Activated CD4-positive, alpha-beta memory T cell treated with anti-CD3 and anti-CD28 coated beads for 36 hours (primary cell): ENCODE measurements at places on chromosomes 7 and 10. TPM values are rescaled to one million over a fixed set of nuclear protein-coding genes. Genes with fewer than 3 reads are reported as not detected.

Gene AIFM2
- 7.1 TPM for total RNA-seq

Gene DNAJC12
- 8.8 TPM for total RNA-seq

Gene ASL
- total RNA-seq = 26.2 TPM

Gene OR13A1
- not detected for total RNA-seq

Gene PTEN
- 36.8 TPM for total RNA-seq

Gene HDAC9
- 1.0 TPM for total RNA-seq

Gene PRF1
- total RNA-seq = 32.4 TPM

GRCh38 chr7:96657347-96658021, 52.2 kb downstream of the SEM1 start:
- DNase-seq = no peak

DNA sequence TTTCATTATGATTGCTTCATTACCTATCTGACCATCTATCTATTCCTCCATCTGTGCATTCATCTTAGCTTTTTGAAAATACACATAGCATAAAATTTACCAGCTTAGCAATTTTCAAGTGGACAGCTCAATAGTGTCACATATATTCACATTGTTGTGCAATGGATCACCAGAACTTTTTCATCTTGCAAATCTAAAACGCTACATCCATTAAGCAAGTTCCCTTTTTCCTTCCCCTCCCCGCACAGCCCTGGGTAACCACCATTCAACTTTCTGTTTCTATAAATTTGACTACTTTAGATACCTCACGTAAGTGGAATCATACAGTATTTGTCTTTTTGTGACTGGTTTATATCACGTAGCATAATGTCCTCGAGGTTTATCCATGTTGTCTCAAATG, 78.0 kb upstream of the ADRB1 start:
- no peak for DNase-seq

- DNase-seq = no peak
Observed at GRCh38 chr7:129262324-129262723, 37.5 kb downstream of the AHCYL2 start.

GRCh38 chr7:129502708-129503685, 666 bp downstream of the SMKR1 start:
- peak; percentile 25 for DNase-seq

GRCh38 chr10:7945034-7945433, 109.5 kb upstream of the GATA3 start:
- DNase-seq = no peak

DNA sequence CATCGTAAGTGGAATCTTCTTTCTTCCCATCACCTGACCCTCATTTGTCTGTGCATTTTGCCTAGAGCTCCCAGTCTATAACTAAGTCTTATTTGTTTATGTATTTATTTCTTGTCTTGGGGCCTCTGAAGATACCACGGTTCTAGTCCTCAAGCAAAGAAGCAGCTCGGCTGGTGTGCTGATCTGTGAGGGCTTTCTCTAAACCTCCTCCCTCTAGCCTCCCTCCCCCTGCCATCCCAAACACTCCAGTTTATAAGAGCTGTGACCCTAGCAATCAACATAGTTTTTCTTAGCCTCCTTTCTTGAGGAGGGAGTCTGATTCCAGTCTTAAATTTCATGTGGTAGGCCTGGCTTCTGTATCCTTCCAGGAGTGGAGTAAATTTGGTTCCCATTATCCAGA, 15.7 kb upstream of the NDUFA5 start:
- no peak for DNase-seq

GRCh38 chr10:72342911-72343310, 11.8 kb downstream of the DNAJB12 start:
- no peak for DNase-seq

DNA sequence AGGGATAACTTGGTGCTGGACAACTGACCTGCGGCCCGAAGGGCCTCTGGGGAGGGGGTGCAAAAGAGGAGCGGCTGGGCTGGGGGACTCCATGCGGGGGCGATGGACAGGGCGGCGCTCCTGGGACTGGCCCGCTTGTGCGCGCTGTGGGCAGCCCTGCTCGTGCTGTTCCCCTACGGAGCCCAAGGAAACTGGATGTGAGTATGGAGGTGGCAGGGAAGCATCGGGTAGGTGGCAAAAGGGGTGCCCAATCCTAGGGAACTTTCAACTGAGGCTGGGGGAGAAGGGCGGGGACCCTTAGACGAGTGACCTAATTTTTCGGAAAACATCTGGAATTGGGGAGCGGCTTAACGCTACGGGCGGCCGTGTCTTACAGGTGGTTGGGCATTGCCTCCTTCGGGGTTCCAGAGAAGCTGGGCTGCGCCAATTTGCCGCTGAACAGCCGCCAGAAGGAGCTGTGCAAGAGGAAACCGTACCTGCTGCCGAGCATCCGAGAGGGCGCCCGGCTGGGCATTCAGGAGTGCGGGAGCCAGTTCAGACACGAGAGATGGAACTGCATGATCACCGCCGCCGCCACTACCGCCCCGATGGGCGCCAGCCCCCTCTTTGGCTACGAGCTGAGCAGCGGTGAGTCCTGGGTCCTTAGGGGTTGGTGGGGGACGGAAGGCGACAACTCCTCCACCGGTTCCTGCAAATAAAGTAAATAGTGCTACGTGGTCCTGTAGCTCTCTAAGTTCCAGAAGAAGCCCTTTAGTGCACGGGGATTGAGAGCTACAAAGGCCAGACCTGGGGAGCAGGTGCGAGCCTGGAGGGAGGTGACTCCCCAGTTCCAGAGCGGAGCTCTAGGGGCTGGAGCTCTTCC, 622 bp downstream of the WNT16 start:
- DNase-seq = peak; percentile 38

- DNase-seq = no peak
Observed at GRCh38 chr10:30055226-30055662, 4.1 kb downstream of the JCAD start.

DNA sequence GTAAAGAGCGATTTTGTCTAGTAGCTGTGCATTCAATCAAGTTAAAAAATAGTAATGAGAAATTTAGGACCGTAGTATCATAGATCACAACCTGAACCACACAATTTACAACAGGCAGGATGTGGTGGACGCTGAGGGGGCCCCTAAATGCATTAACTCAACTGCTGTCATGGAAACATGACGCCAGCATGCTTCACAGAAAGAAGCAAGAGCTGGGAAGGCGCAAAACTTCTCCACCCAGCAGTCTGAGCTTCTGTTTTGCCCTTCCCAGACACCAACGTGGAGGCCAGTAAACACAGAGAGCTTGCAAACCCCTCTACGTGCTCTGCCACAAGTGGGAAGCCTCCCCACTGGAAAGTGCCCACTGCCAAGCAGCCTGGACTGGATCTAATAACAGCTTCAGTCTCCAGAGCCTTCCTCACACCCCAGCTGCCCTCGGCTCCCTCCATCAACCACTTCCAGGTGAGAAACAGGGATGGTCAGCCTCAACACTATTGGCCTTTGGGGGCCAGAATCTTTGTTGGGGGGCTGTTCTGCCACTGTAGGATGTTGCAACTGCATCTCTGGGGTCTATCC, 151.8 kb downstream of the SFMBT2 start:
- DNase-seq = peak; percentile 82

DNA sequence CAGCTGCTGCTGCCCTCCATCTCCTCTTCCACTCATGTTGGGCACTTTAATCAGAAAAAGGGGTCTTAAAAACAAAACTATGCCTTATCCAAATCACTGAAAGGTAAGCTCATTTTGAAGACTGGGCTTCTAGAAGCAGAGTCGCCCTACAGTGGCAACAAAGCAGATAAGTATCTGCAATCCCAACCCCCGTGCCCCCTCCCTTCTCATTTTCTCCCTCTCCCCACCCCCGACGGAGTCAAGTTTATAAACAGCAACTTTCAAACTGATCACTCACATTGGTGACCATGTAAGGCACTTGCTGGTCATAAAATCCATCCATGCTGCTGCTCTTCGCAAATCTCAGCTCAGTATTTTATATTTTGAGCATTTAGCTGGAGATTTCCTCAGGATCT, 738 bp downstream of the ETV1 start:
- DNase-seq = no peak

DNA sequence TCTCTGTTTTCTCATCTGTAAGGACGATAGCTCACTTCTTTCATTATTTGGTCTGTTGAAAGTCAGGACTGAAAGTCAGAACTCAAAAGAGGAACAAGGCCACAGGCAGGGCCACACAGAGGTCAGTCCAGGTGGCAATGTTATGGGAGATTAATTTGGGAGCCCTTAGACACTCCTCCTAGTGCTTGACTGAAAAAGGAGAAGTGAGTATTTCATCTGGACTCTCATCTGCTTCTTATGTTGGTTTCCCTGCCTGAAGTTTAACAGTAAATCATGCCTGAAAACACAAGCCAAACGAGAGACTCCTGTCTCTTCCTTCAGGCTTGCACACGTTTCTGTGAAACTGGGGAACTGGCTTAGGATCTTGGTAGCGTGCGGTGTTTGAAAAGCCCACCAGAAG, 248.5 kb downstream of the BUB3 start:
- DNase-seq = no peak

GRCh38 chr7:33516568-33516967, 387.2 kb downstream of the BBS9 start:
- no peak for DNase-seq

DNA sequence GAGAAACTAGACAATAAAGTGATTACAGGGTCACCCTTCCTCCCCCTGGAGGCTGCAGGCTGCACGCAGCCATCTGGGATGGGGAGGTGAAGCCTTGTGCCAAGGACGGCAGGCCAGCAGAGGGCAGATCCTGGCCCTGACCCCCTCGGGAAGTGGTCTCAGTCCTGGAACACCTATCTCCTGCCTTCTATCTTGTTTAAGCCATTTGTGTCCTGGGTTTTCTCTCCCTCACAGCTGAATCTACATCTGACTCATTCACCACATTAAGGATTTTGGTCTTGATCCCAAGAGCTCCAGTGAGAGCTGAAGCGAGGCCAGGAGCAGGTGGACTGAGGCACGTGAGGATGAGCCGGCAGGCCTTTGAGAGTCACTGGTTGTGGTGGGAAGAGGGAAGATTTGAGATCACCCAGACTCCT, 16.4 kb upstream of the PARP12 start:
- no peak for DNase-seq

- no peak for DNase-seq
Observed at GRCh38 chr7:137747359-137748031, 99.3 kb downstream of the DGKI start.

DNA sequence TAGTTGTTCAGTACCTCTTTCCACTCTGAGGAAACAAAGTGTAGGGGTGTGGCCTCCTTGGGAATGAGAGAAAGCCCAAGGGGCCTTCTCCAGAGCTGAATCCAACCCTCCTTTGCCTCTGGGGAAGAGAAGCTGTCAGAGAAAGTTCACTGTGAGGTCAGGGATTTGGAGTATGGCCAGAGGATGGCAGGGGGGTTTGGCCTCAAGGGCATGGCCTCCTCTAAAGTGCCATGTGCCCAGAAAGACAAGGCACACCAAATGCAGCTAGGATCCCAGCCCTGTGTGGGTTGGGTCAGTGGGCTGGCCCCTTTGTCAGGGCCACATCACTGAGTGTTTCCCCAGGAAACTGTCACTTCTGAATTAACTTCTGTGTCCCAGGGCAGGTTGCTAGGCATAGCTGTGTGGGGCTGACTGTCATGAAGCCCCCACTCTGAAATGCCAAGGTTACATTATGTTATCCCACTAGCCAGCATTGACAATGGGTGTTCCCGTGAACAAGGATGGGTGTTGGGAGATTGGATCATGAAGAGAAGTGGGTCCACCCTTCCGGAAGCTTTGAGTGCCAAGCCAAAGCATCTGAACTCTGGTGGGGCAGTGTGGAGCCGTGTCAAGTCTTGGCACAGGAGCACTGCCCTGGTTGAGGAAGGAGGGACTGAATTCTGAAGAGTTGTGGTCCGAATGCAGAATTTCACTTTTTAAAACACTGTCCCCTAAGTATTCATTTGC, 123.3 kb downstream of the ZMIZ1 start:
- no peak for DNase-seq

DNA sequence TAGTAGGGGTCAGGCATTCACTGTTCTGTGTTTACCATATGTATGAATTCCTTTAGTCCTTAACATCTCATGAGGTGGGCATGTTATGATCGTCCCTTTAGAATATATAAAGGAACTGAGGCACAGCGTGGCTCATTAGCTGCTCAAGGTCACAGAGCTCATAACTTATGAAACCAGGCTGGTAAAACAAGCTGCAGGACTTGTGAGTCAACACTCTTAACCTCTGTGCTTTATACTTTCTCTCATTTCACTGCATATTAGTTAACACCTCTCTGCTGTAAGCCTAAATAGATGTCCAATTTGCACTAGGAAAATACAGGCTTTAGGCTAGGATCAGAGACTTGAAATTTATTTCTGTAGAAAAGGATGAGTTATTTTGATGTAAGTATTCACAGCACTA, 180.3 kb upstream of the HDAC9 start:
- DNase-seq = no peak

- no peak for DNase-seq
Observed at GRCh38 chr7:38105874-38106483, 72.1 kb upstream of the STARD3NL start.

- no peak for DNase-seq
Observed at GRCh38 chr7:35316549-35316948, 62.6 kb upstream of the TBX20 start.

- no peak for DNase-seq
Observed at GRCh38 chr10:22984066-22984465, 56.2 kb downstream of the ARMC3 start.

DNA sequence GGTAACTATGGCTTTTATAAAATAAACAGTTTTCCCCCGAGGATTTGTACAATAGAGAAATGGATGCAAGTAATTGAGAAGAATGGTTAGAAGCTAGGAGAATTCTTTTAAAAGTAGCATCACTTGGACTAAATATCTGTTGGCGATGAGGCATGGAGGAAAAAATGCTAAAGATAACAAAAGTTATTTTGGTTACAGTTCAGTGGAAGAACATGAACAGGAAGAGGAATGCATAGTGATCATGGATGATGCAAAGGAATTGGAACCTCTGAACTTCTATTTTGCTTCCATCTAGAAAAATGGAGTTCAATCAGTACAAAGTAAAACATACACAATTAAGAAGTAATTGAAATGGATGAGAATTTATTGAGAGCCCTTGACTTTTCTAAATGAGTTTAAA, 32.9 kb downstream of the ENTPD1 start:
- no peak for DNase-seq

GRCh38 chr7:54812756-54813322, 53.8 kb upstream of the SEC61G start:
- DNase-seq = no peak

DNA sequence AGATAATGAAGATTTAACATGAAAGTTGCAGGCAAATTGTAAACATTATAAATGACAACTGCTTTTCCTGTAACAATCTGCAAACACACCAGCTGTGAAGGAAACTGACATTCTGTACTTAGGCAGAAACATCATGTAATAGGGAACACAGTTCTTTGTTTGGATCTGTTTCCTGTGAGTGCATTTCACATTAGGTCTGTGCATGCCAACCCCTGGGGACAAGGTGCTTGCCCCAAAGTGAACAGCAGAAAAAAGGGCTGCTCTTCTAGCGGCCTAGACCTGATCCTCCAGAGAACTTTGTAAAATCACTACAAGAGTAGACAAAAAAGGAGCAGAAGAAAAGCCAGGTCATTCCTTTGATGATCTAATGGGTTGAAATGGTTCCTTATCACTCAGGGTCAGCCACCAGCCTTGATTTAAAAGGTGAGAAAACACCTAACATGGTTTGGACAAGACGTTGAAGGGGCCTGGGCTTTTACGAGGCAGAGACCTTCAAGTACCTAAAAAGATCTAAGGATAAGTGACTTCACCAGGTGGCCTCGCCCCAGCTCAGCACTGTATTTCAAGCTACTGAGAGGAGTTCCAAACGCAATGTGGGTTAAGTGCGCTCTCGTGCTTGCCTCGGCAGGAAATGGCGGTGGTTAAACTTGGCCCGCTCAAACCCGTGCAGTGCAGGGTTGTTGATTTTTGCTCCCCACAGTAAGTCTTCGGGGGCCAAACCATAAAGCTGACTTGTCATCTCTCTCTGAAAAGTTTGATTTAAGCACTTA, 249.7 kb downstream of the CREB5 start:
- DNase-seq = no peak
